ENCODE measurements at places on chromosomes 16 and 17.

DNA sequence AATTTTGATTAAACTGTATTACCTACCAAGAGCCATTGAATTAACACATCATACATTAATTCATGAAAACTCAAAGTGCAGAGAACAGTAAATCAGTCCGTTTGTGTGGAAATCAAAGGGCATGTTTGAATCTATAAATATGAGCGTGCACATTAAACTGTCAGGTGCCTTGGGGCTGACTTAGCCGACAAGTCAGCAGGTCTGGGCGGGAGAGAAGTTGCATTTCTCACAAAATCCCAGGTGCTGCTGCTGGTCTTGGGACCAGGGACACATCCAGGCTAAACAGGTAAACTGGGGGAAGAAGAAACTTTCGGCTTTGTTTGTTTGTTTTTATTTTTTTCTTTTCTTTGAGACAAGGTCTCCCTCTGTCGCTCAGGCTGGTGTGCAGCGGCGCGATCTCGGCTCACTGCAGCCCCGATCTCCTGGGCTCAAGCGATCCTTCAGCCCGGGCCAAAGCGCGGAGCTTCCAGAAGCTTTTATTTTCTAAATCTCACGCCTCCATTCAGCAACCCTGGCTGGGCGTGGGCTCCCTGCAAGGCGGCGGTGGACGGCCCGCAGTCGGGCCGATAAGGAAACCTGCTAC lies 213.9 kb downstream of the MRTFB start:
- DNase-seq = no peak

DNA sequence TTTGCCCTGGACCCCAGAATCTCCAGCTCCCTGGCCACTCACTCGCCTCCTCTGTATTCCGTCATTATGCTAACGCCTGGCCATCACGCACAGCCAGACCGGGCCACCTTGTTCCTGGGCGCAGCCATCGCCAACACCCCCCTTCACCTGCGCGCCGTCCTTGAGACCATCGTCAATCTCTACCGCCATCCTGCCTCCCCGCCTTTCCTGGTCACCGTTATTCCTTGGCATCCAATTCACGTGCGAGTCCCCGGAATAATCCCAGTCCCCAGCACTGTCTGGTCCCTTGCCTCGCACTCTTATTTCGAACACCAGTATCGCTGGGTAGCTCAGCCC lies 541 bp downstream of the VKORC1 start:
- DNase-seq = no peak

GRCh38 chr17:8503368-8503767 lies 67.7 kb downstream of the NDEL1 start:
- DNase-seq = no peak

DNA sequence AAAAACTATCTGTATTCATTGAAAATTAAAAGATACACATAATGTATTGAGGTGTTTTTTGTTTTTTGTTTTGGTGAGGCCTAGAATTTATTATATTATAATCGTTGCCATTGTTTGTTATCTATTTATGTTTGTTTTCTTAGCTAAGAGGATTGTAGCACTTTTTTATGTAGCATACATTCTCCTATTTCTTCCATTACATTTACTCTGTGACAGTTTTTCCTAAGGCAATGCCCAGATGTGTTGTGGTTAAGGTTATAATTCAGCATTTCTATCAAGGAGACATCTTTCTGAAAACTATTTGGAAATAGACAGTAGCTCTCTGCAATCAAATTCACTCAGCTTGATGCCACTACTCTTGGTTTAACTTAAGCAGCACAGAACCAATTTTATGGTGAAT lies 161.6 kb downstream of the PPM1E start:
- DNase-seq = no peak

- DNase-seq = no peak
These were observed 530.8 kb downstream of the HAPSTR1 start for GRCh38 chr16:9622268-9622667.

DNA sequence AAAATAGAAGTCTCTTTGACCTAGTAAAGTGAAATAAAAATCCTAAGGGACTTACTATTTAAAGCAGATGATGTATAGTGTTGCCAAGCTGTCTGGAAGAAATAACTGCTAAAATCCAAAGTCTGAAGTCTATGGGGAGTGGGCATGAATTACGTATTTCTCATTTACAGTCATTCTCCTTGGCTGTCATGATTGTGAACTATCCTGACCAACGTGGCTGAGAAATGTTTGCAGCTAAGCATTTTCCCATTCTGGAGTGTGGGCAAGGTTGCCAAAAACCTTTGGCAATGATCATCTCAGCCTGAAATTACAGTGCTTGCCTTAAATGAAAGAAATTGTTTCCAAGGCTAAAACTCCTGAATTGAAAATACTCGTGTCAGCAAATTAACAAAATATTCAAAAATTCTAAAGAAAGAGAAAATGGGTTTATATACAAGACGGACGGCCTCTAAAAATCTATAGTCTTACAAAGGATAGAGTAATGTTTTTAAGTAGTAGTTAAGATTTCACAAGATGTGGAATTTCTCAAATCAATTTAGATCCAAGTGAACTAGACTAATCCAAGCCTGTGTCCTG lies 77.0 kb downstream of the CACNG1 start:
- DNase-seq = no peak

- DNase-seq = no peak
These were observed 10.3 kb downstream of the TNRC6C start for GRCh38 chr17:77968788-77969187.

DNA sequence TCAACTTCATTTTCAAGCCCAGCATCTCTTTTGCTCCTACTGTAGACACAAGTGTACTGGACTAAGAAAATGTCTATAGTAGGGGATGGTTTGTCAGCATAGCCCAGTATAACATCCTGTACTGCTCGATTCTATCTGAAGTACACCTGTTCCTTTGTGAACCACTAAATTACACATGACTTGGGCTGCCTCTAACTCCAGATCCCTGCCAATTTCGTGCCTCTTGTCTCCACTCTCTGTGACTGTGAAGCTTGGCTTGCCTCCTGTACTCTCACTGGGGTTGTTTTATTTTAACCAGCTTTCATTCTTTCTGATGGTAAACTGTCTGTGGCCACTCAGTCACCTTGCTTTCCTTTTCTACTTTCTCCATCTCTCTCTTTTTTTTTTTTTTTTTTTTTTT lies 24.5 kb downstream of the GFOD2 start:
- no peak for DNase-seq

- no peak for DNase-seq
These were observed 242.1 kb upstream of the NLRP1 start for GRCh38 chr17:5826384-5826783.

DNA sequence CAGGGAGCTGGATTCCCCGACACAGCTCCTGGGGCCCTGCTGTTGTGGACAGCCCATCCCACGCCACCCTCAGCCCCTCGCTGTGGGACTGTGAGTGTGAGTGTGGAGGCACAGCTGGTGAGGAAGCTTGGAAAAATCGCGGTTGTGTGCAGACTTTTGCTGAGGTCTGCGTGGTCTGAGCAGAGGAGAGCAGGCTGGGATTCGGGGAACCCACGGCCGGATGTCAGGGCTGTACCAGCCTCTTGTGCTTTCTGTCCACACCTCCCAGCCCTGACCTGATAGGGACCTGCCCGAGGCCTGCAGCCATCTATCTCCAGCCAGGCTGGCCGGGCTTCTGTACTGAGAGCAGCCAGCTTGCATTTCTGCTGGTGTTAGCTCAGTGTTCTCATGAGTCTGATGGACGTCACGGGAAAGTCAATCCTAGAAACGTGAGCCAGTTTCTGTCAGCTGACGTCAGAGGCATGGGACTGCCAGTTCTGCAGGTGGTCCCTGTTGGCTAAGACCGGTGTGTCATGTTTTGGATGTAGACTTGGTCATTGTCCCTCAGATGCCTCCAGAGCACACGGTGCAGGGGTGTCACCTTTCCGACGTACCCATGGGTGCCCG lies 72.8 kb upstream of the ZNF750 start:
- DNase-seq = no peak

GRCh38 chr17:74297941-74298340 lies 23.9 kb downstream of the DNAI2 start:
- DNase-seq = no peak

DNA sequence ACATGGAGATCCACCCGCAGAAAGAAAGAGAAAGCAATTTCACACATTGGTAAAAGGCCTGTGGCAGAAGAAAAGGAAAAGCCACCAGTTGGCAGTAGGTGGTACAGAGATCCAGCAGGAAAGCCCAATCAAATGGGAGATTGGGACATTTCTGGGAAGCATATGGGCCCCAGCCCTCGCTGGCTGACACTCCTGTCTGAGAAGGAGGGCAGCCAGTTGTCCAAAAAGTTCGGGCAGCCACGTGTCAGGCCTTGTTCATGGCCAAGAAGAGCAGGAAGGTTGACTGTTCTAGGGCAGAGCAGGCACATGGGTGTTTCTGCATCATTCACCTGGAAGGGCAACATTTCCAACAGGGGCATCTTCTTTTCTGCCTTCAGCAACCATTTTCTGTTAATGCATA lies 45.0 kb upstream of the MMP2 start:
- no peak for DNase-seq

DNA sequence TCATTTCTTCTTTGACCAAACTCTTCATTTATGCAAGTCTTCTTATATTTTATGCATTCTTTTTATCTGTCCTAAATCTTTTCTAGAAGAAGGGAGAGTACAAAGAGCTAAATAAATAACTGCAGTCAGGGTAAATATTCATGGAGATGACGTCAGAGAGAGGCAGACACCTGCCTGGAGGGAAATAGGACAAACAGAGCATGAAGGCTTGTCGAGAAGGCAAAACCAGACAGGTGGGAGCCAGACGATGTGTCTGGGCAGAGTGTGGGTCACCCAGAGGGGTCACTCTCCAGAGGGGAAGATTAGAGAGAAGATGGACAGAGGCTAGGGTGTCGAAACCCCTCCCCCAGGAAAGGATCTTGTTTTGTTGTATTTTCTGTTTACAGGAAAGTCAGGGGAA lies 78.3 kb upstream of the RPL38 start:
- DNase-seq = no peak

Data from activated naive CD4-positive, alpha-beta T cell treated with anti-CD3 and anti-CD28 coated beads, Interleukin-2, amount 10 ng/mL, durations not matched to agents 7 days and 5 days (primary cell).